ENCODE measurements at places on chromosomes 16 and 17.

GRCh38 chr17:75125984-75126383, 5.6 kb downstream of the NT5C start:
- no peak for DNase-seq

GRCh38 chr16:4696172-4696904, 3.0 kb downstream of the NUDT16L1 start:
- DNase-seq, result peak; percentile 42

DNA sequence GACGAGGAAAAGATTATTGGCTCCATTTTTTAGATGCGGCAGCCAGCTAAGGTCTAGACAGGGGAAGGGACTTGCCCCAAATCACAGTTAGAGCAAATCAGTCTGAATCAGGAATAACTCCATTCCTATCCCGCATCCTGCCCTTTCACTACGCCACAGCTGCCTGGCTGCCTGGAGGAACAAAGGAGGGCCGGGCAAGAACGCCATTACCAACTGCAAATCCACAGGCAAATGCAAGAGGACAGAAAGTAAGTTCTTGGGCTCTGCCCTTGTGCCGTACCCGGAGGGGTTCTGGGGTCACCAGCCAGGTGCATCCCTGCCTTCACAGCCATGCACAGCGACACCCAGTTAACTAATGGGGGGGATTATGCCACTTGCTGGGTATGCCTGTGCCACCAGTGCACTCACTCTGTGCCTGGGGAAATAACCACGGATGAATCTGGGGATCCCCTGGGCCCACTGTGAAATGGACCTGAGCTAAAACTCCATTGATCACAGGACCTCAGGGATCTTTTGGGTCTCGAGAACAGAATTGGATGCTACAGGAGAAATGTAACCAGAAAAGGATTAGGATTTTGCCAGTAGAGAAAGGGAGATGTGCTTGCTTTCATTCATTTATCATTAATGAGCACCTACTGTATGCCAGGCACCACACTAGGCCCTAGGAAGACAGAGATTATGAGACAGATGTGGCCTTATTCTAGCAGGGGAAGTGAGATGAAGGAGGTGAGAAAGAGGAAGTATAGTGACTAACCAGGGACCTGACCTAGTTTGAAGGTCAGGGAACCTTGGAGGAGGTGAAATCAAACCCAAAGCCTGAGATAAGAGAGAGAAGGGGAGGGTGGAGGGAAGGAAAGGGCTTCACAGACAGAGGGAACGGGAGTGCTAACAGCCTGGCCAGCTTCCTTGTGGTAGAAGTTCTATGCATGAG, 17.7 kb downstream of the BCL7C start:
- peak; percentile 61 for DNase-seq

- no peak for DNase-seq
These were observed 9.6 kb downstream of the CDC42EP4 start for GRCh38 chr17:73302189-73302588.

GRCh38 chr16:14454391-14454790, 175.7 kb downstream of the PARN start:
- DNase-seq, result no peak

- no peak for DNase-seq
These were observed 27.0 kb upstream of the ANKRD40CL start for GRCh38 chr17:50794361-50794760.

GRCh38 chr17:17693253-17694168, 12.3 kb downstream of the RAI1 start:
- DNase-seq, result peak; percentile 61

- DNase-seq, result peak; percentile 50
These were observed 32.0 kb downstream of the MBTPS1 start for GRCh38 chr16:84084570-84085270.

DNA sequence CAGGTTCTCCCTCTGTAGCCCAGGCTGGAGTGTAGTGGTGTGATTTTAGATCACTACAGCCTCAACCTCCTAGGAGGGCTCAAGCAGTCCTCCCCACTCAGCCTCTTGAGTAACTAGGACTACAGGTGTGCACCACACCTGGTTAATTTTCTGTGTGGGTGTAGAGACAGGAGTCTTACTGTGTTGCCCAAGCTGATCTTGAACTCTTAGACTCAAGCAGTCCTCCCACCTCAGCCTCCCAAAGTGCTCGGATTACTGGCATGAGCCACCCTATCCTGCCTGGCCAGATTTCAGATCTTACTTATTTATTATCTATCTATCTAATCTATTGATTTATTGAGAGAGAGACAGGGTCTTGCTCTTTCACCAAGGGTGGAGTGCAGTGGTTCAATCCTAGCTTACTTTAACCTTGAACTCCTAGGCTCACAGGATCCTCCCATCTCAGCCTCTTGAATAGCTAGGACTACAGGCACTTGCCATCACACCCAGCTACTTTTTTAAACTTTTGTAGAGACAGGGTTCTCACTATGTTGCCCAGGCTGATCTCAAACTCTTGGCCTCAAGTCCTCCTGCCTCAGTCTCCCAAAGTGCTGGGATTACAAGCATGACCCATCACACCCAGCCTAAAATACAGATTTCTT, 61.8 kb downstream of the TUBD1 start:
- no peak for DNase-seq

DNA sequence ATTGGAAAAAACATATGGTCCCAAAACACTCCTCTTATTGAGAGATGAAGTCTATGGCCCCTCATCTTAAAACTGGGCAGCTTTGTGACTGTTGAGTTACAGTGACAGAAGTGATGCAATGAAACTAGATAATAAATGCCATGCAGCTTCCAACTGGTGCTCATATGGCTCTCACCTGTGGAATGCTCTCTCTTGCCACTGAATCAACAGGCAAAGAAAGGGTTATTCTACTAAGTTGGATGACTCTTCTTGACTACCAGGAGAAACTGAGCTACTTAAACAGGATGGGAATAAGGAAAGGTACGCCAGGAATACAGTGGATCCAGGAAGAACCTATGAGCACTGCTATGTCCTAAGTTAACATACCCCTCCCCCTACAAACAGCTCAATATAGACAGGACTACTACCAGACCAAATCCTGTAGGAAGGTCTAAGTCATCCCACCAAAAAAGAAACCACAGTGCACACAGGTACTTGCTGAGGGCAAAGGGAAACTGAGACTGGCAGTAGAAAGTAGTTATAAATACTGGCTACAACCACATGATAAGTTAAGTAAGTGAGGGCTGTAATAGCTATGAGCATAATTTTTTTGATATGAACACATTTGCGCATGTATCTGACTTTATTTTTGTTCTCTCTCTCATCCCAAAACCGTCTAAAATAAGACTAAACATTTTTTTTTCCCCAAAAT, 398.5 kb downstream of the ZFHX3 start:
- DNase-seq, result no peak

Measured in right forelimb (tissue), 1 donor.